ENCODE measurements at places on chromosomes 5 and 9.

DNA sequence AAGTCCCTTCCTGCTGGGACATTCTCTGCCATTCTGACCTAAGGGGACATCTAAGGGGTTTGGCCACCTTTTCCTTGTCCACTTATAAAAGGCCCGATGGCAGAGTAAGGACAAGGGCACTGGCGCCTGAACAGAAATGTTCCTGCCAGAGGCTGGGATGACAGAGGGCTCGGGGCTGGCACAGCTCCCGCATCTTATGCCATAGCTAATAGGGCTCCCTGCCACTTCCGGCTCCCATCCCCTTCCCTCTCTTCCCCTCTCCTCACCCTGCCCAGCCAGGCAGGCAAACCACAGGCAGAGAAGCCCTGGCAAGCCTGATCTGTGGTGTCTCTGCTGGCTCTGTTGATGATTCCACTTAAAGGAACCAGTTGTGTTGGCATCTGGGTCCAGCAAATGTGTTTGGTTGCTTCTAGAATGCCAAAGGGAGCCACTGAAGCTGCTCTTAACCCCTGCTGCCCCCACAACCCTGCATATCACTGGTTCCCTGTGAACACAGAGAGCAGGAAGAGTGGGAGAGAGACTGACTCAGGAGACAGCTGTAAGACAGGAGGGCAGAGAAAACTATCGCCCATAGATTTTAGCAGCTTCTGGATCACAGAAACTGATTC, 18.4 kb upstream of the ADRA1B start:
- DNase-seq = no peak

DNA sequence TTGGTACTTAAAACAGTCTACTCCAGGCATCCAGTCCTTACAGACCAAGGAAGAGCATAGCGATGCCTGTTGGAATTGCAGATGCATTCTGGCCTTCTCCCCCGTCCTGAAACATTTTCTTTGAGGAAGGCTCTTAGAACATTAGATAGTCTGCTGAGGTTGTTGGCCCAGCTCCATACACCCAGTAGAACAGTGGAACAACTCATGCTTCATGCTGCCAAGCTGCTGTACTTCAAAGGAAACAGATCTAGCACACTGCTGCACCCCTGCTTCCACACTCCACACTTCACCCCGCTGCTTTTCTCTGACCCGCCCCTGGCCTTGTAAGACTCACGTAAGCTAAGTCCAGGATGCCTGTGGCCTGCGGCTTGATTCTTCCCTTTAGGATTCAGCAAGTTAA, 33.4 kb upstream of the NCS1 start:
- DNase-seq = no peak

DNA sequence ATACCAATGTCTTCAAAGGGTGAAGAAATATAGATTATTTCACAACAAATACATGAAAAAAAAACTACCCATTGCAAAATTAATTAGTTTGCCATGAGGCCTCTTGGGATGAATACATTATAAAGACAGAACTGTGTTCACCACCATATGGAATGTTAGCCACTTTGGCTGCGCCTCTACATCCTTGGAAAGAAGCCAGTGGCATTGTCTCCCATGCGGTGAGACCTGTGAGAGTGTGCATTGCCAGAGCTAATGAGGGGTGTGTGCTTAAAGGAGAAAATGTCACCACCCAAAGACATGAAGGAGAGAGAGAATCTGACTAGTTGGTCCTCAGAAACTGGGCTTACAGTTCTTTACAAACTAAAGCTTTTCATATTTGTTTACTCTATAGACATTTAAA, 110.6 kb downstream of the PLPPR1 start:
- DNase-seq = no peak

GRCh38 chr5:169970911-169971765, 9.2 kb downstream of the INSYN2B start:
- no peak for DNase-seq

Measured in activated CD8-positive, alpha-beta memory T cell treated with anti-CD3 and anti-CD28 coated beads for 1 hour (primary cell).